ENCODE measurements at places on chromosomes 1 and 21. TPM values are rescaled to one million over a fixed set of nuclear protein-coding genes. Genes with fewer than 3 reads are reported as not detected.

DNA sequence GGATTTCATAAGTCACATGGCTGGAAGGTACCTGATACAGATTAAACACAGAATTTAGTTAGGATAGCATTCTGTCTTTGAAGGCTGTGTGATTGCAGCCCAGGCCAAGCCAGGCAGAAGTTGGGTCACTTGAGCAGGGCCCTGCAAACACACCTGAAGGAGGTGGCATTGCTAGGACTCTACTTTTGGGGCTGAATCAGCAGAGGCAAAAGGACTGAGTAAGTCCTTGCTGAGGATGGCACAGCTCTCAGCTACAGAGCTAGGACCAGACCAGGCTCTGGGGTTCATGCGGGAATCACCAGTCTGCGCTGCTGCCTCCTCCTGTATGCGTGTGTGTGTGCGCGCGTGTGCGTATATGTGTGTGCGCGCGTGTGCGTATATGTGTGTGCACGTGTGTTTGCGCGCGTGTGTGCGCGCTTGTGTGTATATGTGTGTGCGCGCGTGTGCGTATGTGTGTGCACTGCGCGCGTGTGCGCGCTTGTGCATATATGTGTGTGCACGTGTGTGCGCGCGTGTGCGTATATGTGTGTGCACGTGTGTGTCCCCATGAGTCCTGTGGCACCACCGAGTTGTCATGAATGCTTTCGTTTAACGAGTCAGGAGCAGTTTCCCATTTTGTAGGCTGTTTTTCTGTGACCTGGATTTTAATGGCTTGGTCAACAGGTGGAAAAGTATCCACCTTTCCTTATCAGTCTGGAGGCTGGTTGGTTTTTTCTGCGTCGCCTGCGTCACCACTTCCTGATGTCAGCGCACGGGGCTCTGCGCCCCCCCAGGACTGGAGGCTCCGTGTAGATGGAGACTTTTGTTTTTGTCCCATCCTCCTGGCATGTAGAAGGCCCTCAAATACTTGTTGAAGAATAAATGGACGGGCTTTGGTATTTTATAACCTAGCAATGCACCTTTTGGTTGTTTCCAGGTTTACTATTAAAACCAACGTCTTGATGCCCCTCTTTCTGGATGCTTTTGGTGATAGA, 34.7 kb downstream of the ADARB1 start:
- DNase-seq = no peak
- peak overlapping the region; percentile 77 for H3K27ac ChIP-seq
- H3K4me1 ChIP-seq = peaks cover 72% of the 10 kb centered on the region
- no peaks in the 10 kb centered on the region for H3K36me3 ChIP-seq
- no peaks in the 10 kb centered on the region for H3K27me3 ChIP-seq
- H3K4me3 ChIP-seq = peak overlapping the region; percentile 79

GRCh38 chr1:243944429-243945160, 94.6 kb upstream of the AKT3 start:
- DNase-seq = no peak
- H3K36me3 ChIP-seq = no peaks in the 10 kb centered on the region
- H3K4me3 ChIP-seq = no peak overlapping the region
- peaks cover 3% of the 10 kb centered on the region for H3K27me3 ChIP-seq

GRCh38 chr21:40018871-40019475, 151.7 kb downstream of the PCP4 start:
- H3K27ac ChIP-seq = no peak overlapping the region
- no peak for DNase-seq
- H3K27me3 ChIP-seq = no peaks in the 10 kb centered on the region
- H3K4me1 ChIP-seq = no peaks in the 10 kb centered on the region
- no peak overlapping the region for H3K4me3 ChIP-seq

GRCh38 chr1:27527890-27528817, 38.2 kb upstream of the WASF2 start:
- peak overlapping the region; percentile 41 for H3K27ac ChIP-seq
- no peaks in the 10 kb centered on the region for H3K36me3 ChIP-seq
- peaks cover 73% of the 10 kb centered on the region for H3K4me1 ChIP-seq
- DNase-seq = peak; percentile 74

- DNase-seq = no peak
- no peaks in the 10 kb centered on the region for H3K4me1 ChIP-seq
- H3K27ac ChIP-seq = no peak overlapping the region
- no peaks in the 10 kb centered on the region for H3K36me3 ChIP-seq
Observed at GRCh38 chr1:177746155-177746554, 223.7 kb downstream of the SEC16B start.

DNA sequence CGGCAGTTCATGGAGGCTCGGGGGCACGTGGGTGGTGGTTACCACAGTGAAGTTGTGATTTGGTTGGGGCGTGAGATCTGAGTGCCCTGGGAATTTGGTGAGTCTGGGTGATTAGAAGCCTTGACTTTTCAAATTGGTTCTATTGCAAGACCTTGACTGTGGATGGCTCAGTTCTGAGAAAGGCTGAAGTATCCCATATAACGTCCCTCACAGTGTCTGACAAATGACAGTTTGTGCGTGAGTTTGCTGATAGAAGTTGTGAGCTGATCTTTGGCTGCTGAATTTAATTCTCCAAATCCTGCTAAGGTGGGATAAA, 549 bp downstream of the MSH4 start:
- no peak overlapping the region for H3K27ac ChIP-seq
- peaks cover 14% of the 10 kb centered on the region for H3K4me1 ChIP-seq
- H3K4me3 ChIP-seq = no peak overlapping the region
- no peak for DNase-seq
- H3K27me3 ChIP-seq = no peaks in the 10 kb centered on the region
- peaks cover 24% of the 10 kb centered on the region for H3K36me3 ChIP-seq

DNA sequence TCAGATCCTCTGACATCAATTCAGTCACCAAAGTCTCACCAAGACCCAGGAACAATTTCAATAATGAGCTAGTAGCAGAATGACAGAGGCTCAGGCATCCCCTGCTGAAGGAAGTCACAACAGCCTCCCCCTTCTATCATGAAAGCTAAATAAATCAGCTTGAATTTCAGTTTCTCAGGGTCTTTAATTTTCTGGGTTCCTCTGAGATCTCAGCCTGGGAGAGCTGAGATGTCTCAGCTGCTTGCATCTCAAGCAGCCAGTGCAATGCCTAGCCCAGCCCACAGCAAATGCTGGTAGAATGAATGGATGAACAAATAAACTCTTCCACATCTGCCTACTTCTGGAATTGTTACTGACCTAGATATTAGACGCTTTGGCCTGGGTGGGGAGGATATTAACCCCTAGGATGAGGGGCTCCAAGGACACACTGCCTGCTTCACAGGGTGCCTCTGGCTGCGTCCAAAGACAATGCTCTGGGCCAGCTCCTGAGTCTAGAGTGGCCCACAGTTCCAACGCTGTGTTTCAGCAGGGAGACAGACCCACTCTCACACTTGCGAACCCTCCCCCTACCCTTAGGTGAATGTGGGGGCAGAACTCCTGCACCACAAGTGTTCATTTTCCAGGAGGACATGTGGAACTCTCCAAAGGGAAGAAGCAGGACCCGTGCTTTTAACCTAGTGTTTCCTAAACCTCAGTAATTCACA, 11.2 kb upstream of the LORICRIN start:
- no peak for DNase-seq
- H3K4me3 ChIP-seq = no peak overlapping the region
- H3K36me3 ChIP-seq = no peaks in the 10 kb centered on the region
- H3K27ac ChIP-seq = no peak overlapping the region
- no peaks in the 10 kb centered on the region for H3K4me1 ChIP-seq
- peaks cover 40% of the 10 kb centered on the region for H3K27me3 ChIP-seq

GRCh38 chr1:182120411-182121258, 59.1 kb upstream of the ZNF648 start:
- peaks cover 7% of the 10 kb centered on the region for H3K27me3 ChIP-seq
- no peak overlapping the region for H3K27ac ChIP-seq
- no peak for DNase-seq
- no peak overlapping the region for H3K4me3 ChIP-seq
- H3K36me3 ChIP-seq = no peaks in the 10 kb centered on the region
- no peaks in the 10 kb centered on the region for H3K4me1 ChIP-seq

GRCh38 chr21:42674351-42674940, 21.0 kb downstream of the PDE9A start:
- H3K27me3 ChIP-seq = no peaks in the 10 kb centered on the region
- H3K4me3 ChIP-seq = no peak overlapping the region
- no peaks in the 10 kb centered on the region for H3K36me3 ChIP-seq
- peaks cover 15% of the 10 kb centered on the region for H3K4me1 ChIP-seq
- DNase-seq = no peak

GRCh38 chr21:35976481-35976880, 83.8 kb downstream of the SETD4 start:
- H3K4me3 ChIP-seq = no peak overlapping the region
- peaks cover 9% of the 10 kb centered on the region for H3K36me3 ChIP-seq
- H3K27me3 ChIP-seq = peaks cover 11% of the 10 kb centered on the region
- H3K4me1 ChIP-seq = no peaks in the 10 kb centered on the region
- no peak for DNase-seq

DNA sequence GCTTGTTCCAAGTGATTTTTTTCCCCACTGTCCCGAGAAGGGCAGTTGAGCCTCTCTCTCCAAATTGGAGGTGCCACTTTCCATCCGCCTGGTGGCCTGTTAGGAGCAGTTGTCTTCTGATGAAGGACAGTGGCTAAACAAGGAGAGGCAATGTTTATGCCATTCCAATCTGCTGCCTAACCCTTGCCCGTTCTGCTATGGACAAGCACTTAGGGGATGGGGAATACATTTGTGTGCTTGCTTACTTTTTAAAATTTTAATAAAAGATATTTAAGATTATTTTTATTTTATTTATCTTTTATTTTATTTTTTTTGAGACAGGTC, 12.0 kb downstream of the COQ8A start:
- DNase-seq = no peak
- H3K27me3 ChIP-seq = no peaks in the 10 kb centered on the region
- peaks cover 5% of the 10 kb centered on the region for H3K36me3 ChIP-seq
- no peak overlapping the region for H3K4me3 ChIP-seq
- H3K27ac ChIP-seq = no peak overlapping the region
- peaks cover 61% of the 10 kb centered on the region for H3K4me1 ChIP-seq

- no peak overlapping the region for H3K4me3 ChIP-seq
- H3K27me3 ChIP-seq = no peaks in the 10 kb centered on the region
- H3K36me3 ChIP-seq = peaks cover 69% of the 10 kb centered on the region
- H3K27ac ChIP-seq = peak overlapping the region; percentile 90
Observed at GRCh38 chr1:24903011-24903461, 27.0 kb downstream of the RUNX3 start.

DNA sequence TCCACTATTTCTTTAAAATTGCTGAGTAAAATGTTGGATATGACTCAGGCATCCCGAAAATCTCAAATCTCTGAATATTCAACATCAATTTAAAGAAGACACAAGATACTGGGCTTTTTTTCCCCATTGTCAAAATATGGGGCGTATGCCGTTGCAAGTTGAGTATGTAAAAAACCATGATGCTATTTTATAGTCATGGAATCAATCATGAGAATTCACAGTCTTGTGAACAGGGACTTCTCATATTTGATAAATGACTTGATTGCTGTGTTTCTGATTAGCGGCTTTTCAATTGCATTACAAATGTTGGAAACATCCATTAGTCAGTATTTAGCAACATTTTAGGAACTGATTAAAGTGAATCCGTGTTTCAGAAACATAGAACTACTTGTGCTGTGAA, 45.3 kb downstream of the SETD4 start:
- H3K4me3 ChIP-seq = no peak overlapping the region
- H3K4me1 ChIP-seq = no peaks in the 10 kb centered on the region
- peaks cover 2% of the 10 kb centered on the region for H3K36me3 ChIP-seq
- no peak for DNase-seq
- no peaks in the 10 kb centered on the region for H3K27me3 ChIP-seq

DNA sequence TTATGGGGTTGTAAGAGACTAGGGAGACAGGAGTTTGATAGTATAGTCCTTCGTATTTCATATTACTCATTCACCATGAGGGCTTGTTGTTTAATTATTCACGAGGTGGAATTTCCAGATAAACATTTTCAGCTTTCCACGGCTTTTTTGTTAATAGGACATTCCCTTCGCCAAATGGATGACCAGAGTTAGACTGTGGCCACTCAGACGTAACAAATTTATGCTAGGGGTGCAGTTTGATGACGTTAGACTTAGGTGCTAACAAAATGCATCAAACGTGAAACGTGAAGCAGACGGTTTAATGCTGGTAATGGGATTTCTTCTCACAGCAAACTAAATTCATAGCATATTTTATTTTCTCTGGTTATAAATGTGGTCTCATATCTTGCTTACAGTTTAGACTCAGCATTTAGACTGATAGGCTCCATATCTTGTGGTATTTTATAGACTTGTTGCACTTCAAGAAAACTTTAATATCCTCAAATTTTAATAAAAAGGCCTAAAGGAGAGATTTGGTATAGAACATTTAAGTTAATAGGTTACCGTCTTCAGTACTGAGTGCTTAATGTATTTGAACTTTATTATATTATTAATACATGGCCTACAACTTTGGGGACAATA, 2.3 kb downstream of the DHX9 start:
- peak overlapping the region; percentile 96 for H3K4me3 ChIP-seq
- H3K27me3 ChIP-seq = peaks cover 3% of the 10 kb centered on the region
- DNase-seq = no peak
- H3K36me3 ChIP-seq = peaks cover 8% of the 10 kb centered on the region
- peaks cover 31% of the 10 kb centered on the region for H3K4me1 ChIP-seq

- no peak overlapping the region for H3K4me3 ChIP-seq
- H3K36me3 ChIP-seq = no peaks in the 10 kb centered on the region
- H3K27ac ChIP-seq = no peak overlapping the region
- H3K4me1 ChIP-seq = no peaks in the 10 kb centered on the region
Observed at GRCh38 chr1:208525417-208525816, 281.2 kb upstream of the PLXNA2 start.

- no peak overlapping the region for H3K27ac ChIP-seq
- no peak overlapping the region for H3K4me3 ChIP-seq
- H3K4me1 ChIP-seq = no peaks in the 10 kb centered on the region
- no peaks in the 10 kb centered on the region for H3K27me3 ChIP-seq
Observed at GRCh38 chr1:3564921-3565831, 46.1 kb downstream of the MEGF6 start.

DNA sequence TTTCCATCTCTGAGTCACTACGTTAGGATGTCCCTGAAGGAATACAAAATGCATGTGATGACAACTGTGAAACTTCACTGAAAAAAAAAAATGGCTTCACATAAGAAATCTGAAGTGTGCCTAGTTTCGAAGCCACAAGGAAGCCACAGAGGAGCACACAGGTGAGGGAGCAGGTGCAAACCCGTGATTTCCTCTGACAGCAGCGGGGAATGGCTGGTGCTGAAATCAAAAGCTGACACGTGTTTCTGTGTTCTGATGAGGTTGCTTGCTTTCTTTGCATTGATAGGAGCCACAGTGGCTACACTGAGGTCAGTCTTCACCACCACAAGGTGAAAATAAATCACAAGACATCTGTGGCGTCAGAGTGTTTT, 105.7 kb upstream of the TLR5 start:
- peak overlapping the region; percentile 97 for H3K27ac ChIP-seq
- DNase-seq = peak; percentile 84
- H3K4me1 ChIP-seq = peaks cover 44% of the 10 kb centered on the region
- H3K36me3 ChIP-seq = peaks cover 4% of the 10 kb centered on the region
- H3K4me3 ChIP-seq = peak overlapping the region; percentile 52

GRCh38 chr1:228143480-228144192, 3.6 kb downstream of the GUK1 start:
- H3K27ac ChIP-seq = peak overlapping the region; percentile 90
- H3K4me1 ChIP-seq = peaks cover 48% of the 10 kb centered on the region
- no peaks in the 10 kb centered on the region for H3K36me3 ChIP-seq
- no peak for DNase-seq

- peaks cover 11% of the 10 kb centered on the region for H3K4me1 ChIP-seq
- peaks cover 1% of the 10 kb centered on the region for H3K27me3 ChIP-seq
- peaks cover 1% of the 10 kb centered on the region for H3K36me3 ChIP-seq
- no peak for DNase-seq
- H3K27ac ChIP-seq = no peak overlapping the region
- no peak overlapping the region for H3K4me3 ChIP-seq
Observed at GRCh38 chr1:165884009-165884689, 56.7 kb downstream of the UCK2 start.

Gene SLC1A7
- not detected for total RNA-seq

Gene ZFP69B
- total RNA-seq = 12.8 TPM

Gene PTPN22
- total RNA-seq = 26.6 TPM

Gene ZNF362
- total RNA-seq = 23.8 TPM

Gene PLCH2
- 16.4 TPM for total RNA-seq

Gene SLC35D1
- 22.8 TPM for total RNA-seq

Gene SFN
- 0.47 TPM for total RNA-seq
